ENCODE measurements at places on chromosomes 7 and 10.

DNA sequence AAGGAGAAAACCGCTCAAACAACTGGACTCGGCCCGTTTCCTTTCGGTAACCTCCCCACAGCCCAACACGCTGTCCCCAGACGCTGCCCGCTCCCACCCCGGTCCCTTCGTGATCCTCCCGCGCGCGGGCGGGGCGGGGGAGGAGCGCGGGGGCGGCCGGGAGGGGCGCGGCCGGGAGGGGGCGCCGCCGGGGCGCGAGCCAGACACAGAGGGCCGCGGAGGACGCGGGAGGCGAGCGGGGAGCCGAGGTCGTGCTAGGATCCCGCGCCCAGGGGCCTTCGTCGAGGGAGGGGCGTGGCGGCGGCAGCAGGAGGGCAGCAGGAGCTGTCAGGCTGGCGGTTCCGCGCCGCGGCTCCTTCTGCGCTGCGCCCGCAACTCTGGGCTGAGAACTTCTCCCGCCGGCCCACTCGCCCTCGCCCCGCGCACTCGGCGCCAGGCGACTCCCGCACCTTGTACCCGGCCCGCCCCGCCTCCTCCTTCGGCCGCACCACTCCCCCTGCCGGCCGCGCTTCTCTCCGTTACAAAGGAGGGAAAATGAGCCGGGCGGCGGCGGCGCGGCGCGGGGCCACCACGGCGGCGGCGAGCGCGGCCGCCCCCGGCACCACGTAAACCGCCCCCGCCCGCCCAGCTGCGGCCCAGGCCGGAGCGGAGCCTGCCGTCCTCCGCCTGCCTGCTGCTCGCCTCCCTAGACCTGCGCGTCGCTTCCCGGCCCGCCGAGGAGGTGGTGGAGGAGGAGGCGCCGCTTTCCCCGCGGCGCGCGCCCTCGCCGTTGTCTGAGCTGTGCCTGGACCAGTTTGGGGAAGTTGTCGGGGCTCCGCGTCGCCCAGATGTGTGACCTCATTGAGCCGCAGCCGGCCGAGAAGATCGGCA, at the start of gene CDK14:
TSS of gene CDK14 (plus strand) at position 521 of the 870 bp plus-strand sequence. CDS start at position 828, 307 bp downstream.
- DNase-seq, result no peak

GRCh38 chr7:43781726-43782607, 23.5 kb downstream of the BLVRA start:
- DNase-seq, result no peak

GRCh38 chr7:94060752-94061151, 56.6 kb upstream of the BET1 start:
- no peak for DNase-seq

DNA sequence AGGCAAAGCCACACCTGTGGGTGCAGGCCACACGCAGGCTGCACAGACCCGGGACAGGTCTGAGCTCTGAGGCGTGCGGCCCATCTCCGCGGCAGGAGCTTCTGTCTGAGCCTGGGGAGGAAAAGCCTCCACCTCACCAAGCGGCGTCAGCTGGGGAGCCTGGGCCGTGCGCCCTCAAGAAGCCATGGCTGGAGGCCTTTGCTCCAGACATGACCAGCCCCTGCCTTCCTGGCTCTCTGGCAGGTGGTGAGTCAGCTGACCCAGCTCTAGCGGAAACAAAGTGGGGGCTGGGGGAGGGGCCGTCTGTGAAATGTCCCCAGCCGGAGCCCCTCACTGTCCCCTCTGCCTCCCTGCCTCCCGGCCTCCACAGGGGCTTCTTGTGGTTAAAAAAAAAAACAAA, 12.5 kb downstream of the GPER1 start:
- DNase-seq, result no peak

GRCh38 chr10:70562036-70562755, 40.3 kb downstream of the PRF1 start:
- no peak for DNase-seq

DNA sequence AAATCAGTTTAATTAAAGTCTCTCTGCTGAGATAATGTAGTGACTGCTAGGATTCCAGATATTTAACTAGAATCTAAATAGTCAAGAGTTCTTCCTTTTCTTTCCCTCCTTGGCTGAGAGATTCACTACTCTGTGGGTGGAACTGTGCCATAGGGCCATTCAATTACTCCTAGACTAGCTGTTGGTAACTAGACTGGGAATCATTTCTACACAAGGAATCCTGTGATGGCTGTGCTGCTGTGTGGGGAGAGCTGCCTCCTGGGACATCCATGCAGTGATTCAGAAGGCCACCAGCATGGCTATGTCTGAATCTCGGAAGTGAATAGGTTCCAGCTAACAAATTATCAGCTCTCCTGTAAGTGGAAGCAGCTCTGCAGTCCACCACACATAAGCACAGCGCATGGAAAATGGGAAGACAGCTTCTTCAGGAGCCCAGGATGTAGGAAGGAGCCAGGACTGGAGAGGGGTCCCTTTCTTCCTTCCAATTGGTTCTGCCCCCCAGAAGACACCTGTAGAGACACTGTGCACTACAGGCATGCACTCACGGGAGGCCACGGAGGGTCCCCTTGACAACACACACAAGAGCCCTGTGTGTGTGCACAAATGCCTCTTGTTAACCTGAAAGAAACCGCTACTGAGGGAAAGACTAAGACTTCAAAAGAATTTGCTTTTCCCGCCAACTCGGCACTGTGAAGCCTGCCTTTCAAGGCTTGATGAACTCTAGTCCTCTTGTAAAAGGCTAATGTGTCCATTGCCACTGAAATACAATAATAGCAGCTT, 66.5 kb downstream of the SCRN1 start:
- no peak for DNase-seq

GRCh38 chr7:73768641-73769480, 1.2 kb downstream of the CLDN3 start:
- no peak for DNase-seq

- no peak for DNase-seq
These were observed 116.8 kb downstream of the CYTH3 start for GRCh38 chr7:6155596-6155995.

- no peak for DNase-seq
These were observed 145.7 kb downstream of the RNLS start for GRCh38 chr10:88437411-88437810.

GRCh38 chr10:123580426-123580825, 85.7 kb upstream of the GPR26 start:
- DNase-seq, result no peak

DNA sequence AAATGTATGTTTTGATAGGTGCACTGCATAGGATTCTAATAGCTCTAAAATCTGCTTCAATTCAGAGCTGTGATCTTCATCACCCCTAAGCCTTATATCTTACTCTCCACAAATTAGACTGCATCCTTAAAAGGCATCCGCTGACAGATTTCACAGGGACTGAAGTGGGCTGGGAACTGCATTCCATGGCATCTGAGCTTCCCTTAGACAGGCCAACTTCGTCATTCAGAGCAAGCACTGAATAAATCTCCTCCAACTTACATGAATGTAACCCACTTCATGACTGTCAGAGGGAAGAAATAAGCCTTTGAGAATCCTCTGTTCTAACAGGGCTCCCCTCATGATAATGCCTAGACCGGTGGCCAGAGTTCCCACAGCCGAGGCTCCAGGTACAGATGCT, 71.3 kb downstream of the SFMBT2 start:
- no peak for DNase-seq

DNA sequence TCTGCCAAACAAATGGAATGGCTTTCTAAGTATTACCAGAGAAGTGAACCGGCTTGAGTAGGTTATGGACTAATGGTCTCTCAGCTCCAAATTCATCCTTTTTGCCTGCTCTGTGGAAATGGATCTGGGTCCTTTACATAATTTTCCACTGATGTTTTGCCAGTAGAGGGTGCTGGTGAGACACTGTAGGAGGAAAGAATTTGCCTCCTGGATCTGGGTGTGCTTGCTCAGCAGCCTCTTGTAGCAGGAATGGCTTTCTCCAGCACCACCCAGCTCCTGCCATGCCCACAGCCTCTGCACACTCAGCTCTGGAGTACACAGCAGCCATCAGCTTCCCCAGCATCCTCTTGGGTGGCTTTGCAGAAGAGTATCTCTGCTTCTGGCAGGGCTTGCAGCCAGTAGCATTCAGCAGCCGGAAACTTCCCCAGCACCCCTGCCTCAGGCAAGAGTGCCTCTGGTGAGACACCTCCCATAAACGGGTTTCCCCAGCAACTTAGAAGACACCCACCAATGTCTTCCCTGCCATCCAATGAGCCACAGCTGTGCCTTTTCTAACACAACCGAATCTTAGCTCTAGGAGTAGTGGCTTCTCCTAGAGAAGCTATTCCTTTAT, 235.0 kb upstream of the PLPP4 start:
- no peak for DNase-seq

GRCh38 chr10:127089446-127089845, 106.9 kb downstream of the INSYN2A start:
- no peak for DNase-seq

- no peak for DNase-seq
These were observed 55.2 kb downstream of the EGFR start for GRCh38 chr7:55073976-55074528.

GRCh38 chr10:49768731-49769130, 6.6 kb upstream of the OGDHL start:
- no peak for DNase-seq

DNA sequence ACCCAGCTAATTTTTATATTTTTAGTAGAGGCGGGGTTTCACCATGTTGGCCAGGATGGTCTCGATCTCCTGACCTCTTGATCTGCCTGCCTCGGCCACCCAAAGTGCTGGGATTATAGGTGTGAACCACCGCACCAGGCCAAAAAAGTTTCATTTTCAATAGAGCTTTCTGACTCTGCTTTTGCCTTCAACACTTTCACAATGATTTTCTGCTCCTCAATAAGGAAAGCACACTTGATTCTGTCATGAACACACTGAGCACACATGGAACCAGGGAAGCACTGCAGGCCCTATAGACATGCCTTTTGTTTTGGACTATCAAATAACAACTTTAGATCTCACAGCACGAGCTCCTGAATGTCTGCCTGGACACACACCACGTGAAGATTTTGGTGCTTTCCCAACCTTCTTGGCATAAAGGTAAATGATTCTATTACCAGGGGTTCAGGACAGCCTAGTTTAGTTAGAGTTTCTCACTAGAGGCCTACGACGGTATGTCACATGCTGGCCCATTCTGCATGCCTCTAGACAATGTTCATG, 8.0 kb downstream of the RRP12 start:
- no peak for DNase-seq

DNA sequence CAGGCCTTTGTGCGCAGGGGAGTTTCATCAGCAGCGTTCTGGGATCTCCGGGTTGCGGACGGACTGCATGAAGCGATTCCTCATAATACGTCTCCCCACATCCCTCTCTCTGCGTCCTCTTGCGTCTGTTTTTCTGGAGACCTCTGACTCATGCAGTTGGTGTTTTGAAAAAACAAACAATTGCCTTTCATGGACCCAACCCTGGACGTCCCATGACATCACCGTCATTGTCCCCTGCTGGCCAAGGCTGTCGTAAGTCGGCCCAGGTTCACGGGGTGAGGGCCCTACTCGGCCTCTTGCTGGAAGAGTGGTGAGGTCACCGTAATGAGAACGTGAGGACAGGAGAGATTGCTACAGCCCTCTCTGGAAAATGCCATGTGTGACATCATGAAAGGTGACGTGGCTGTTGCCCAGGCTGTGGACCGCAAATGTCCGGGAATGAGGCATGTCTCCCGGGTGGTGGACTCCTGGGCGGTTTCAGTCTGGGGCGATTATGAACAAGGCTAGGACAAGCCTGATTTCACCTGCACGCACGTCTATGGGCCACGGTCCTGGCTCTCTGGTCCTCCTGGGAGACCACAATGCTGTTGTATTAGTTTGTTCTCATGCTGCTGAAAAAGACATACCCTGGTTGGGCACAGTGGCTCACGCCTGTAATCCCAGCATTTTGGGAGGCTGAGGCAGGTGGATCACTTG, 9.8 kb upstream of the MAFK start:
- no peak for DNase-seq

- DNase-seq, result no peak
These were observed 723.5 kb downstream of the GRM8 start for GRCh38 chr7:126529254-126529653.

GRCh38 chr7:105454095-105454747, 65.5 kb upstream of the SRPK2 start:
- DNase-seq, result no peak

DNA sequence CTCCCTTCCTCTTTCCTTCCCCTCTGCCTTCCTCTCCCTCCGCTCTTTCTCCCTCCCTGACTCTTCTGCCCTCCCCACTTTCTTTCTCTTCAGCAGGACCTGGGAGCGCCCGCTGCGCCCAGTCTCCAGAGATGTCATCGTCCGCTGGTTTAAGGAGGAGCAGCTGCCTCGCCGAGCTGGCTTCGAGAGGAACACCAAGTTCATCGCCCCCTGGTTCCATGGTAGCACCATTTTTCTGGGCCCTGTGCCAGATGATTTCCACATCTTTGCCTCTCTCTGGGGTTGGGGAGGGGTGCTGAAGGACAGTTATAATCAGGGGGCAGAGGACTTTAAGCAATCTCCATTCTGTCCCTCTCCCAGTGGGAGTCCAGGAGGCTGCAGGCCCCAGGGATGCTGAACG, 71.6 kb downstream of the SH2D4B start:
- no peak for DNase-seq

DNA sequence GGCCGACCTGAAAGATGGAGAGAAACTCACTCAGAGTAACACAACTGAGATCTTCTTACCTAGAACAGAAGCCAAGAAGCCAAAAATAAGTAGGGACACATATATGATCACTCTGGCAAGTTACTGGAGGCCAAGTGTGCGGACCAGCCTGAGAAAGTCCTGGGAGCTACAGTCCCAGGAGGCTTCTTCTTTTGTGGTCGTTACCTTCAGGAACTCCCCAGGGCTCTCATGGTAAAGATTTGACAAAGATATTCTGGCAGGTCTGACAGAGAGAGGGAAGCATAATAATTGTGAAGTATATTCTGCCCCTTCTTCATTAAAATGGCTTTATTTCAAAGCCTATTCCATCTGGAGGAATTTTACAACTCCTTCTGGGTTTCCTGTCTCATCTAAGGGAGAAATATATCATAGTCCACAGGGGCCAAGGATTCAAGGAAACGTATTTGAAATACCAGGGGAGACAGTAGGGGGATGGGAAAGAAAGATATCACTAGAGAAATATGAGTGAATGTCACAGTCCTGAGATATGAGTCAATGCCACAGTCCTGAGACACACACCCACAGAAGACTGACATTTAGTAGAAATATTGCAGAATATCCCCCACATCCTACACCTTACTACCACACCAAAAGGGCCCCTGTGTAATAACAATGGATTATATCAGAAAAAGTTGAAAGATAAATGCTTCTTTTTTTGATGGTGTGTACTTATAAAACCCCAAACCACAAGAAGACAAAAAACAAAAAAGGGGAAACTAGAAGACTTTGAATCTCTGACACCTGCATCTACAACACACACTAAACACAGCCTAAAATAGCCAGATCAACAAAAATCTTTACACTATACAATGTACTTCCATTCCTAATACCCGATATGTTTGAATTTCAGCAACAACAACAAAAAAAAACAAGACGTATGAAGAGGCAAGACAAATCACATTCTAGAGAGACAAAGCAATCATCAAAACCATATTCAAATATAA, 594.2 kb upstream of the NRG3 start:
- DNase-seq, result no peak

DNA sequence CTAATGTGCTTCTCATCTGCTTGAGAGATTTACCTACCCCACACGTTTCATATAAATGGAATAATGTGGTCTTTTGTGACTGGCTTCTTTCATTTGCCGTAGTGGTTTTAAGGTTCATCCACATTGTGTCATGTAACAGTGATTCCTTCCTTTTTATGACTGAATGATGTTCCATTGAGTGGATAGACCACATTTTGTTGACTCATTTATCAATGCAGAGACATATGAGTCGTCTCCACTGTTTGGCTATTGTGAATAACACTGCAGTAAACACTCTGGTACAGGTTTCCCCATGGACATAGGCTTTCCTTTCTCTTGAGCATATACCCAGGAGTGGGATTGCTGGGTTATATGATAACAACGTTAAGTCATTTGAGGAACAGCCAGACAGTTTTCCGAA, 2.0 kb upstream of the AOC1 start:
- DNase-seq, result no peak

- no peak for DNase-seq
These were observed 175.3 kb downstream of the MDFIC start for GRCh38 chr7:115097175-115097671.
